Activated CD4-positive, alpha-beta T cell treated with anti-CD3 and anti-CD28 coated beads, Interleukin-2, amount 50 U/mL, for 48 hours (primary cell): ENCODE measurements at places on chromosomes 6 and 20.

DNA sequence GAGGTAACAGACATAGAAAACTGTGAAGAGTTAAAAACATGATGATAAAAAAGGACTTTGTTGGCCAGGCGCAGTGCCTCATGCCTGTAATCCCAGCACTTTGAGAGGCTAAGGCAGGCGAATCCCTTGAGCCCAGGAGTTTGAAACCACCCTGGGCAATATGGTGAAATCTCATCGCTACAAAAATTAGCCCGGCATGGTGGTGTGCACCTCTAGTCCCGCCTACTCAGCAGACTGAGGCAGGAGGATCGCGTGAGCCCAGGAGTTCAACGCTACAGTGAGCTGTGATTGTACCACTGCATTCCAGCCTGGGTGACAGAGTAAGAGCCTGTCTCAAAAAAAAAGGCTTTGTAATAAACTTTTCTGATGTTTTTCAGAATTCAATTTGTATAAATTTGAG is 60.1 kb downstream of the GFOD1 start:
- no peak for DNase-seq

GRCh38 chr6:31058128-31058894 is 48.0 kb downstream of the MUC22 start:
- DNase-seq, result no peak

DNA sequence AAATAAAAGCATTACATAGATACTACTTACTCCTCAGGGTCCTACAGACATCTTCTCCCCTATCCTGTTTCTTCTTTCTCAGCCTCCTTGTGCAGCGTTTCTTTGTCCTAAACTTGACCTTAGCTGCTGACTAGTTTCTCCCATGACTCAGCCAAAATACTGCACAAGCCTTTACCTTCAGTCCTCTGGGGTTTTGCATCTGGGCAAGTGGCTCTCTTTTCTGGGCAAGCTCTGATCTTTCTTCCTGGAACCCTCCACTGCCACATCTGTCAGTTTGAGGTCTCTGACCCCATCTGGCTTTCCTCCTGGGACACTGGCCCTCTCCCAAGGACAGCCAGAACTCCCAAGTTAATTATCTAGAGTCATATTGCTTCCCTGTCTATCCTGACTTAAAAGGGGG is 838.4 kb downstream of the DHX35 start:
- no peak for DNase-seq

DNA sequence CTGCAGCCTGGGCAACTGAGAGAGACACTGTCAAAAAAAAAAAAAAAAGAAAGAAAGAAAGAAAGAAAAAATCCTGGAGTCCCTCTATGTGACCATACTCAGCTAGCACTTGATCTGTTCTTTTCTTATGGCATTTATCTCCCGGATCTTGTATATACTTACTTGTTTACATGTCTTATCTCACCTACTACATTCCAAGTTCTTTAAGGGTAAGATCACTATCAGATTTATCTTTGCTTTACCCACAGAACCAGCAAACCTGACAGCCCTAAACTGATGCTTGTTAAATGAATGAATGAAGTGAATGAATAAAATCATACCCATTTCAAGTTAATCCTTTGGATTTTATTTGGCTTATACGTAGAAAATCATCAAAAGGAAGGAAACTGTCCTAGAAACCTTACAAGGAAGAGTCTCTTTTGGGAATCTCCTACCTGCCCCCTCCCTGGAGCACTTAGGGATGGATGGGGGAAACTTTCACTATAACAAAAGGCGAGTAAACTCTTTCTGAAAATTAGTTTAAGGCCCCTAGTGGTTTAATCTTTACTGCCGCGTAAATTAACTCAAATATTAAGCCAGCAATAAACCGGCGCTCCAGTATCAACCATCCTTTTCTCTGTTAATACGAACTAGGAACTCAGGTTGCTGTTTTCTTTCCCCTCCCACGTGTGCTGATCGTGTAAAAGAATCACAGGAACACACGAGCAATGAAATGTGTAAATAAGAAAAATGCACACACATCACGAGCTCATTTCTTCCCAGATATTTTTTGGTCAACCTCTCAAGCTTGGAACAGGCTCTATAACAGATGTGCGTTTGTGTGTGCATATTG is 1.3 kb upstream of the UTRN start:
- no peak for DNase-seq

DNA sequence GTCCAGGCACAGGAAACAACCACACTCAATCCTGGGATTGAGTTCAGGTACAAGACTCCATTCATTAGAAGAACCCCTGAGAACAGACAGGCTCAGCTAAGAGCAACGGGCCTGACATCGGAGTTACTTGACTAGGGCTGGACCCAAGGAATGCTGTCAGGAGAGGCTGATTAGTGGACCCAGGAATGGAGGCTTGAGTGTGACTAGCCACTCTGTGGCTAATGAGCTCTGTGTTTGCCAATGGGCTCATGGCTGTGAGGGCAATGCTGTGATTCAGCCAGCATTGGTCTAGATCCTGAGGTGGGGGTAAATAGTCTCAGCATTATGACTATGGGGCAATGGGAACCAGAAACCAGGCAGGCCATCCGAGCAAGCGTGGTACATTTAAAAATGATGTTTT is 71.8 kb downstream of the RIOK1 start:
- no peak for DNase-seq

DNA sequence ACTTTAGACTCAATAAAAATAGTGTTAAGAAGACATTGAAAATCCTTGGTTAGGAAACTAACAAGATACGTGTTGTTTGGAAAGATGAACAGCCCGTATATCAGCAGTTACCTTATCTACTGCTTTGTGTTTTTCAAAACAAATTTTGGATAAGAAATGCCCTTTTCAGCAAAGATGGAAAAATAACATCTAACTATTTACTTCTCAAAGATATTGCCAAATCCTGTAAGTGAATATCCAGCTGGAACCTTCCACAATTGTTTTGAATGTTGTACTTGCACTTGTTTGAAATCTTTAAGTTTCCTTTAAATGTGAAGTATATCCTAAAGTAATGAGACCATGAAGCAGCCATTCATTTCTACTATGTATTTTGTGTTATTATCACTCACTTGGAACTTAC is 14.6 kb downstream of the TAGAP start:
- DNase-seq, result no peak

GRCh38 chr6:6717953-6718352 is 129.4 kb downstream of the LY86 start:
- no peak for DNase-seq

- peak; percentile 55 for DNase-seq
Measured at GRCh38 chr6:16690608-16691142, 70.6 kb downstream of the ATXN1 start.

GRCh38 chr20:645318-646106 is 7.5 kb downstream of the SRXN1 start:
- DNase-seq, result peak; percentile 79

DNA sequence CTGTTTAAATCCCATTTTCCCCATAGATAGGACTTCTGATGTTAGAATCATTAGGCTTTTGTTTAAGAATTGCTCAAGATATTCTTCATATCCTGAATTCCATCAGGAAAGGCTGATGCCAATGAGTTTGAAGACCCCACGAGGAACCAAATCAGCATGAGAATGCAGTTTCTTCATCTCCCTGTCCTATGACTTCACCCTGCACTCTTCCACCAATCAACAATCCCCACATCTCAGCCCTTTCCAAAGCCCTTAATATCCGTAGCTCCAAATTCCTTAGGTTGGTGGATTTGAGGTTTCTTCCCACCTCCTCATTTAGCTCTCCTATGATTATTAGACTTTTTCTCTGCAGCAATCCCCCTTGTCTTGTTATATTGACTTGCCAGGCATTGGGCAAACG is 88.3 kb upstream of the PRND start:
- DNase-seq, result no peak

GRCh38 chr20:34861386-34862084 is 11.1 kb downstream of the GGT7 start:
- DNase-seq, result no peak

GRCh38 chr6:87731818-87732661 is 30.0 kb upstream of the AKIRIN2 start:
- DNase-seq, result no peak

DNA sequence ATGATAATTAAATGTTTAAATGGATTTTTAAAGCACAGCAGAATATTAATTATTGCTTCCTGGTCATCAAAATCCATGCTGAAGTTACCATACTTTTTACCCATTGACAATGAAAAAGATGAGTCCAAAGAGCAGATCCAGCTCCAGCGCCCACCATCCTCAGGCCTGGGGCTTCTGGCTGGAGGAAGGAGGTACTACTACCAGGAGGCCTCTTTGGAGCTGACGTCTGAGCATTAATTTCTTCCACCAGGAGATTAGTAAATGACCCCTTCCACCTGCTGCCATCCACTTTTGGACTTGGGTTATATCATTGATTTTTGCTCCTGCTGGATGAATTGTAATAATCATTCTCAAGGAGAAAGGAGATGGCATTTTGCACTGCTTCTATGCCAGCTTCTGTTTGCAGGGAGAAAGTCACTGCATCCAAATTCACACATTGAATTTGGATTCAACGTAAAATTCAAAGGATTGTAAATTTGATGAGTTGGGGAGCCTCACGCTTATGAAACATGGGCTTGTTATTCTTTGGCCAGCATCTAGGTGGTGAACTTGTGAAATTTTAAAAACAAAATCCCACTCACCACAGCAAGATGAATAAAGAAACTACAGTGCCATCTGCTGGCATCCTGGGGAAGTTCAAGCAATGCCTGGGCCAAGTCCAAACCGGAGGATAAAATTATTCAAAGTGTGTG is 121.8 kb downstream of the SASH1 start:
- DNase-seq, result peak; percentile 72

GRCh38 chr20:40966516-40967185 is 62.0 kb upstream of the TOP1 start:
- no peak for DNase-seq

DNA sequence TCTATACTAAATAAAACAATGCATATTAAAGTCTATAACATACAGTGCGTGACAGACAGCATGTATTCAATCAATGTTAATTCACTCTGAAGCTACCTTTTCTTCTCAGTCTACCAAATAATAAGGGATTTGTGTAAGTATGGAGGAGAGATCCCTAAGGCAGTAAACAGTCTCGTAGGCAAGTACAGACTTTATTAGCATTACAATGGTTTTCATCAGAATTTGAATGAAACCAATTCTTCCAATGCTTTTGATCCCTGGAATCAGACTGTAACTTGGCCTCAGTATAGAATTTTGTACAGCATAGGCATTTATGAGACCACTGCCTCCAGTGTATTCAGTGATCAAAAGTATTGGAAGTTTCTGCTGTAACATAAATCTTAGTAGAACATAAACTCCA is 19.5 kb downstream of the LYRM4 start:
- no peak for DNase-seq

- no peak for DNase-seq
Measured at GRCh38 chr20:699811-700338, 24.3 kb upstream of the SCRT2 start.

DNA sequence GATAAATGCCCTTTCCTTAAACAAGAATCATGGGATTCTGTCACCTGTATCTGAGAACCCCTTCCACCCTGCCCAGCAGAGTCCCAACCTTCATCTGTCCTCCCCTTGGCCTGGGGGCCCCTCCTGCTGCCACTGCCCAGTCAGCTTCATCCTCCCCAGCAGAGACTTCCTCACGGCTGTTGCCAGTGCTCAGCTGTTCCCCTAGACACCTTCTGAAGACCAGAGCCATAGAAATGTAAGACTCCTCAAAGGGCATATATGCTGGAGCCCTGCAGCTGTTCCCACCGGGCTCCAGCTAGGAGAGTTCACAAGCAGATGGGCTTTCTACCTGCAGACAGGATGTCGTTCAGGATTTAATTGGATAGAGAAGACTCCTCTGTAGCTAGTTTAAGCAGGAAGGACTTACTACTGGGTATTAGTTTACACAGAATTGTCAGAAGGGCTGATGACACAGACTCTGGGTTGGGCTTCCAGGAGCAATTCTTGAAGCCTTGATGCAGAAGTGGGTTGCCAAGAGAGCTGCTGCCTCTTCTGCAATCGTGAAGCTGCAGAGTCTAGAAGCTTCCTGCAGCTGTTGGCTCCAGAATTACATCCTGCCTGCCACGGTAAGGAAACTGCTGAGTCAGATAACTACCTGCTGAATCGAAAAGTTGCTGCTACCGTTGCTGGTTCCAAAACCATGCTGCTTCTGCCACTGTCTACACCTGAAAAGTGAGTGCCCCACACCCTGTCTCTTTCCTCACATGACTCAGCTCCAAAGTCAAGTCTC is 57.1 kb upstream of the MLN start:
- peak; percentile 19 for DNase-seq

DNA sequence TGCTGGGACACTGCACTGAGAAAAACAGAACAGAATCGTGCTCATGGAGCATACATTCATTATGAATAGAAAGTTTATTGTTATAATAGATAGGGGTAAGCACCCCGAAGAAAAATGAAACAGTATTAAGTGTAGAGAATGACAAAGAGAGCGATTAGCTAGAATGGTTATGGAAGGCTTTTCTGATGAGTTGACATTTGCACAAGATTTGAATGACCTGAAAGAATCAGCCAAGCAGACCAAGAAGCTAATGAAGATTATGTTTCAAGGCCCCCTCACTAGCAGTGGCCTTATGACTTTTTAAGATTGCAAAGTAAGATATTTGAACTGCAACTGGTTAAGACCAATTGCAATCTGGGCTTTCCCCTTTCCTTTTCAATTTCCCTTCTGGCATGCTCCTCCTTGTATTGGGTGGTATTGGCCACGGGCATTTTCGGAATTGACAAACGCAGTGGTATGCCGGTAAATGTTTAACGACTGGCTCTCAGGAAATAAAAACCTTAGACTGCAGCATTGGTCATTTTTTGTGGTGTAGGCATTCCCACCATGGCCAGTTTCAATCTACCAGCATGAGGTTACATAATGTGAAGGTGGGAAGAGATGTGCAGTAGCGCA is 120.0 kb upstream of the CITED2 start:
- no peak for DNase-seq

- peak; percentile 46 for DNase-seq
Measured at GRCh38 chr6:16591396-16592222, 169.7 kb downstream of the ATXN1 start.

GRCh38 chr20:50991076-50991475 is 31.8 kb downstream of the KCNG1 start:
- DNase-seq, result no peak

DNA sequence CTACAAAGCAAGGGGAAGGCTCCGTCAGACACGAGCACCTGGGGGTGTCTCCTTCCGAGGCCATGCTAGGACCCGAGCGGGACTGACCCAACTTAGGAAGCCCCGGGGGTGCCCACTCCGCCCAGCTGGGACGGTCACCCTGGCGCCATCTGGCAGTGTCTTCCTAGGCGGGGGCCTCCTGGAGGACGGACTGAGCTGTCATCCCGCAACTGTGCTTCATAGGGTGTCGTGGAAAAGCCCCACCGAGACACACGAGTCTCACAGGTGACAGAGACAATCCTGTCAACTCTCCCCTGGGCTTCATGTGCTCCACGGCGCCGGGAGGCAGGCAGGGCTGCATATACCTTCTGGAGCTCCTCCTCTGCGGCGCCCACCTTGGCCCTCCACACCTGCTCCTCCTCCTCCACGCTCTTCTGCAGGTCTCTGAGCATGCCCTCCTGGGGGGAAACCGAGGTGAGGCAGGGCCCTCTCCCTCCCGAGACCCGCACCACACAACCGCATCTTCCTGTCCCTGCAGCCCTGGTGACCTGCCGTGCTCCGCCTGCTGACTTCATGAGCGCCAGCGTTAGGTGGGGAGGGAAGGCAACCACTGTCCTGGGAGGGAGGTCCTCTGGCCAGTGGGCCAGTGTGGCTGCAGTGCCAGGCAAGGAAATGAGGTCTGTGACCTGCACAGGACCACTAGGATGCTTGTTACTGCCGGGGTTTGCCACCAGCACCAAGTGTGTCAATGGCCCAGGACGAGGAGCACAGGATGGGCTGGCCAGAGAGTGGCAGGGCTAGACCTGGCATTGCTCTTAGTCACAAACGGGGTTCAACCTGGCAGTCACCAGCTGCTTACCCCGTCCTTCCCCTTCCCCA is 50.7 kb downstream of the DSTN start:
- peak; percentile 1 for DNase-seq

- no peak for DNase-seq
Measured at GRCh38 chr6:66555082-66555481, 848.1 kb upstream of the EYS start.
